Activated T-cell treated with anti-CD3 and anti-CD28 coated beads for 1 hour (primary cell): ENCODE measurements at places on chromosomes 6 and 20.

GRCh38 chr6:49772285-49772684 is 14.8 kb downstream of the PGK2 start:
- DNase-seq, result no peak

GRCh38 chr6:57173886-57174510 is 1.9 kb downstream of the BAG2 start:
- DNase-seq, result no peak

GRCh38 chr6:109465772-109466171 is 10.2 kb upstream of the MICAL1 start:
- DNase-seq, result no peak

- no peak for DNase-seq
Observed at GRCh38 chr6:108728826-108729225, 119.4 kb upstream of the ARMC2 start.

GRCh38 chr6:31378062-31378720 is 21.2 kb upstream of the HLA-B start:
- DNase-seq, result no peak

- DNase-seq, result no peak
Observed at GRCh38 chr6:18330548-18331081, 56.5 kb upstream of the RNF144B start.
